WERI-Rb-1 (cell line): ENCODE measurements at places on chromosomes 12 and 14.

DNA sequence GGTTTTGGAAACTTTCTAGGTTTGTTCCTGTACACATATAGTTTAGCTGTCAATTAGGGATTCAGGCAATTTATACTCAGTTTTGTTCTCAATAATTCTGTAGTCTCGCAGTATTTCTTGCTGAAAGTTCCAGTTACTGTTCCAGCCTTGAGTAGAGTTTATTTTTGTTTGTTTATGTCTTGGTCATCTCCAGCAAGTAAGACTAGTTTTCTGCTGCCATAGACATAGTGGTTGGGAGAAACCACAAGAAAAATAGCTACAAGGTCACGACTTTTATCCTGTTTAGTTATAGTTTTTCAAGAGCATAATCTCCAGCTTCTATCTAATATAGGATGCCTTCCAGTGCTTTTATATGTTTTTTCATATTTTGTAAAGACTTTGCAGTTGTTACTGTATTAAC lies 99.6 kb upstream of the FOXG1 start:
- DNase-seq, result no peak

DNA sequence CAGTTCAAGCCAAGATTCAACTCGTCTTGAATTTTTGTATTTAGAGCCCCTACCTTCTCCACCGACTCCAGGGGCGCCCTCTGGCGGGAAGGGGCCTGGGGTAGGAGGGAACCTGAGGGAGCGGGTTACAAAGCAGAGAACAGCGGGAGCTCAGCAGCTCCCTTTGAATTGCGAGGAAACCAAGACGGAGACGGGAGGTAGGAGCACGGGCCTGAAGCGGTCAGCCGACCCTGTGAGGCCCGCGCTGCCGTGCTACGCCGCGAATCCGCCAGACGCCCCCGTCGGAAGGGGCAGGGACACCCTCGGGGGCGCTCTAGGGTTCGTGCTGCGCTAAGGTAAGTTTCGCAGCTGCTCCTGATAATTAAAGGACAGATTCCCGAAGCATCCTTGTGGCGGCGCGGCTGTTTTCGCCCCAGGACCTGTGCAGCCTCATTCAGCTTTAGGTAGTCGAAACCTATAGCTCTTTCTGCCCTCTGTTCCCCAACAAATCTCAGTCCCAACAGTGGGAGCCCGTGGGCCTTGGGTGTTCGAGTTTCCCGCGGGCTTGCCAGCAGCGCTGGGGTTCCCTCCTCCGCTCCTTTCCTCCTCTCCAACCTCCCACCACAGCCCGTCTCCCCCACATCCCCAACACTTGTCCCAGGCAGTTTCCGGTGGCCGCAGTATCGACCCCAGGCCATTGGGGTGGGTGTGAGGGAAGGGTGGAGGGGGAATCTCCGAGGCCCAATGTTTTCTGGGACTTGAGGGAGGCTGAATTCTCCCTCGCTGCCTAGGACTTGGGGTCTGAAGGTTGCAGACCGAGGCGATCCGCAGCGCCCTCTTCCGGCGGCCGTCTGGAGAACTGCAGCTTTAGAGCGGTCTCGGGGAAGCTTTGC lies 5.1 kb upstream of the NKX2-1 start:
- no peak for DNase-seq

DNA sequence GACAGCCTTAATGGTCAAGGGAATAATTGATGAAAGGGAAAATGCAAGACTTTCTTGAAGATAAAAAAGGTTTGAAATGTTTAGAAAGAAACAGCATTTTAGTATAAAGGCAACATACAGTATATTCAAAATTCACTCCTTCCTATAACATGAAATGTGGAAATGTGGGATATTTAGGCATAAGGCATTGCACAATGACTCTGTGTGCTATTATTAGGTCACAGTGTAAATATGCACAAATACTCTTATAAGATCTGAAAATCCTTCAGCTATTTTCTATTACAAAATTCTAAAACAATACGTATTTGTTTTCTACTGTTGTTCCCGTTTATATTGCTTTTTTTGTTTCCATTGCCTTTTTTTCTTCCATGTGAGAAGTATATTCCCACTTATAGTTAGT lies 127.7 kb downstream of the SLC16A7 start:
- no peak for DNase-seq

- no peak for DNase-seq
These were observed 184.7 kb upstream of the GARIN2 start for GRCh38 chr14:67004521-67004920.

DNA sequence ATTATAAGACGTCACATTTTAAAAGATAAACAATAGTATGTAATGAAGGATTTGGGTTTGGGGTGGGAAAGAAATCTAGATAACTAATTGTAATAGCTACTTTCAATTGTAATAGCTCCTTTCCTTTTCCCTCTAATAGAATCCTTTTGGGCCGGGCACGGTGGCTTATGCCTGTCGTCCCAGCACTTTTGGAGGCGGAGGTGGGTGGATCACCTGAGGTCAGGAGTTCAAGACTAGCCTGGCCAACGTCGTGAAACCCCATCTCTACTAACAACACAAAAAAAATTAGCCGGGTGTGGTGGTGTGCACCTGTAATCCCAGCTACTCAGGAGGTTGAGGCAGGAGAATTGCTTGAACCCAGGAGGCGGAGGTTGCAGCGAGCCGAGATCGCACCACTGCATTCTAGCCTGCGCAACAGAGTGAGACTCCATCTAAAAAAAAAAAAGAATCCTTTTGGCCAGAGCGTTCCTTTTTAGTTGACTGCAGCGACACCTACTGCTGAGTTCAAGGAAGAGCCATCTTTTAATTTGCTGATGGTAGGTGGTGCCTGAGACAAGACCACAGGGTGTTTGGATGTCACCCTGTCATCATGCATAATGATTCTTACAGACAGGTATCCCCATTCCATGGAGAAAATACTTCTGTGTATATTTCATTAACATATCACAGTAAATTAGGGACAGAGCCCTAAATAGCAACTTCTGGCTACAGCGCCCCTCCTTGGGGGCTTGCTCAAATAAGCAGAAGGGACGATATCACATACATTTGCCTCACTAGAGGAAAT lies 79.5 kb downstream of the ARMH4 start:
- peak; percentile 63 for DNase-seq

DNA sequence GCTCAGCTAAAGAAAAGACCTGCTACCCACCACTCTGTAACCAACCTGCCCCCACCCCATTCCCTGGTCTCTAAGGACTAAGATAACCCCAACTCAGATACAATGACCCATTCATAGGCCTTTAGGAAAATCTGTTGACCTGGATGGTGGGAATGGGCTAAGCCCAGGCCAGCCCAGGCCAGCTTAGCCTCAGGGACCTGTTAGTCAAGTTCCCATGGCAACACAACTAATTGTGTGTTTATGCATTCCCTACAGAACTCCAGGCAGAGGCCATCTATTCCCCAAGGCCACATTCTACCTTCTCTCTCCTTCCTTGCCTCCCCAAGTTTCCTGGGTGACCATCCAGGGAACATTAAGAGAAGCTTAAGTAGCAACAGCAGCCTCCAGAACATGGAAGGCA lies 16.1 kb upstream of the KRT8 start:
- DNase-seq, result no peak

DNA sequence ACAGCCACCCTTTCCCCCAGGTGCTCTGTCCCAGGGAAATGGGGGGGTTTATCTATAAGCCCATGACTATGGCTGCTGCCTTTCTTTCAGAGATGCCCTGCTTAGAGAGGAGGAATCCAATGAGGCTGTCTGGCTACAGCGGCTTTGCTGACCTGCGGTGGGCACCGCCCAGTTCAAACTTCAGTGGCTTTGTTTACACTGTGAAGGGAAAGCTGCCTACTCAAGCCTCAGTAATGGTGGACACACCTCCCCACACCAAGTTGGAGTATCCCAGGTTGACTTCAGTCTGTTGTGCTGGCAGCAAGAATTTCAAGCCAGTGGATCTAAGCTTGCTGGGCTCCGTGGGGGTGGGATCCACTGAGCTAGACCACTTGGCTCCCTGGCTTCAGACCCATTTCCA lies 869.2 kb downstream of the SLC6A15 start:
- no peak for DNase-seq

- peak; percentile 5 for DNase-seq
These were observed 18.8 kb downstream of the ASPG start for GRCh38 chr14:104104076-104104901.
